GM23248 (cell line): ENCODE measurements at places on chromosomes 2 and 18. TPM values are rescaled to one million over a fixed set of nuclear protein-coding genes. Genes with fewer than 3 reads are reported as not detected.
A peak's percentile ranks its signal among the peaks of the same experiment; 100 is the strongest.

Gene KCNJ13
- polyA plus RNA-seq: 0.16 and 0.21 TPM in 2 replicates

Gene DLGAP1
- 0.13 and 0.29 TPM in 2 replicates for polyA plus RNA-seq

Gene COMMD1
- 71.9 and 74.2 TPM in 2 replicates for polyA plus RNA-seq

Gene ANKRD30BL
- polyA plus RNA-seq: not detected in 2 replicates

Gene CACNB4
- 0.05 TPM in 1 of 2 replicates, not detected in the other for polyA plus RNA-seq

GRCh38 chr18:34867520-34867919, 157.4 kb downstream of the DTNA start:
- peak; percentile 1 for DNase-seq
- H3K36me3 ChIP-seq: no peaks in the 10 kb centered on the region
- H3K27ac ChIP-seq: no peak overlapping the region
- no peak overlapping the region for H3K4me3 ChIP-seq
- H3K27me3 ChIP-seq: no peaks in the 10 kb centered on the region

- H3K27ac ChIP-seq: no peak overlapping the region
- H3K27me3 ChIP-seq: no peaks in the 10 kb centered on the region
- H3K36me3 ChIP-seq: no peaks in the 10 kb centered on the region; the same call in 1 of the 2 replicates
Observed at GRCh38 chr18:48605408-48605845, 66.6 kb downstream of the CTIF start.

DNA sequence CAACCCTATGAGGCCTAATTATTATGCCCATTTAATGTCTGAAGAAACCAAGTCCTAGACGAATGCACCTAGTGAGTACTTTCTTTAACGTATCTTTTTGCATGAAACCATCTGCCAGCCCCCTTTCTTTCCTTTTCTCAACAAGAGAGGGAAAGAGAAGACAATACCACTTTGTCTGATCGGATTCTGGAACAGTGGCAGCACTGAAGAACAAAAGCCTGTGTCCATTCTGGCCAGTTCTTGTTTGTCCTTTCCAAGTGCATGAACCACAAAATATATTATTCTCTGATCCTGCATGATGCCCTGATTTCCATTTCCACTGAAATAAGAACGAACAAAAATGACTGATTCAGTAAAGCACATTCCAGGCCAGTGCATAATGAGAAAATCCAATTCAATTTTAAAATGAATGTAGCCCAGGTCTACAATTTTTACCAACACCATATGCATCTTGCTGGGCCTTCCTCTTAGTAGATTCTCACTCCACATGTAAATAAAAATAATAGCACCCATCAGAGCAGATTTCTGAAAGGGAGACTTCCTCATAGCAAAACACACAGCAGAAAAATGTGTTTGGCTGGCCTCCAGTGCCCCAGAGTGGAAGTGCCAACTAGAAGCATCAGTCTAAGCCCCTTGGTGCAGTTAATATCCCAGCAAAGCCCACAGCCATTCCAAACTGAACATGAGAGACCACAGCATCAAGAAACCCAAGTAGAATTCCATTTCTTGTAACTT, 422.6 kb upstream of the ID2 start:
- no peak for DNase-seq
- H3K4me1 ChIP-seq: no peaks in the 10 kb centered on the region

GRCh38 chr2:188668017-188668680, 306.0 kb upstream of the COL3A1 start:
- 0 out of 2 replicates have a peak overlapping the region, but pooled peaks have one; percentile 13 for H3K4me3 ChIP-seq
- peaks cover 26% of the 10 kb centered on the region for H3K4me1 ChIP-seq
- H3K36me3 ChIP-seq: no peaks in the 10 kb centered on the region
- H3K27me3 ChIP-seq: no peaks in the 10 kb centered on the region
- peak overlapping the region; percentile 21; the same call in 1 of the 2 replicates for H3K27ac ChIP-seq
- DNase-seq: peak; percentile 80

- H3K36me3 ChIP-seq: no peaks in the 10 kb centered on the region
- H3K4me3 ChIP-seq: peak overlapping the region; percentile 85
- DNase-seq: peak; percentile 79
- peaks cover 12% of the 10 kb centered on the region for H3K4me1 ChIP-seq
Observed at GRCh38 chr2:27407798-27408491, 1.4 kb downstream of the PPM1G start.

DNA sequence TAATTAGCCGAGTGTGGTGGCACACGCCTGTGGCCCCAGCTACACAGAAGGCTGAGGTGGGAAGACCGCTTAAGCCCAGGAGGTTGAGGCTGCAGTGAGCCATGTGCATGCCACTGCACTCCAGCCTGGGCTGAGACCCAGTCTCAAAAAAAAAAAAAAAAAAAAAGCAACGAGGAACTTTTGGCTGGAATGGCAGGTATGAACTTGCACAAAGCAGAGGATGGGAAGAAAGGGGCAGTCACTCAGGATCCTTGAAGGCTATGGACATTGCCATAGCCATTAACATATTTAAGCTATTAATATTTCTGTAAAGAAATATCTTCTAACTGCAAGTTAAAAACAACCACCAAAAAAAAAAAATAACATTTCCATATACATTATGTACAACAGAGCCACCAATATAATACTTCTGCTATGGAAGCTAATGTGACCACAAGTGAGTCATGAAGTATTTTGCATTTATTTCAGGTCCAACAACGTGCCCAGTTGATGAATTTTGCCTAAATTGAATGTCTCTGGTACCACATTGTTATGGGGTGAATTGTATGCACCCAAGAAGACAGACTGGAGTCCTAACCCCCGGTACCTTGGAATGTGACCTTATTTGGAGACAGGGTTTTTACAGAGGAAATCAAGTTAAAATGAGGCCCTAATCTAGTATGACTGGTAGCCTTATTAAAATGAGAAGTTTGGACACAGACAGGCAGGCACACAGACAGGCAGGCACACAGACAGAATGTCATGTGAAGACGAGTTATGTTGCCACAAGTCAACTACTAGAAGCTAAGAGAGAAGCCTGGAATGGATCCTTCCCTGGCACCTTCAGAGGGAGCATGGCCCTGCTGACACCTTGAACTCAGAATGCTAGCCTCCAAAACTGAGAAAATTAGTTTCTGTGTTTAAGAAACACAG, 102.8 kb downstream of the RBMS1 start:
- H3K4me3 ChIP-seq: peak overlapping the region; percentile 3; the same call in 1 of the 2 replicates
- H3K27ac ChIP-seq: peak overlapping the region; percentile 96
- no peaks in the 10 kb centered on the region for H3K36me3 ChIP-seq
- H3K27me3 ChIP-seq: no peaks in the 10 kb centered on the region
- peak; percentile 77 for DNase-seq
- H3K4me1 ChIP-seq: peaks cover 92% of the 10 kb centered on the region

GRCh38 chr2:143717053-143717452, 587.8 kb downstream of the ARHGAP15 start:
- H3K36me3 ChIP-seq: no peaks in the 10 kb centered on the region
- peak overlapping the region; percentile 44 for H3K4me3 ChIP-seq
- H3K4me1 ChIP-seq: 0 out of 2 replicates have a peak, but pooled peaks cover 12% of the 10 kb centered on the region
- no peak overlapping the region for H3K27ac ChIP-seq

DNA sequence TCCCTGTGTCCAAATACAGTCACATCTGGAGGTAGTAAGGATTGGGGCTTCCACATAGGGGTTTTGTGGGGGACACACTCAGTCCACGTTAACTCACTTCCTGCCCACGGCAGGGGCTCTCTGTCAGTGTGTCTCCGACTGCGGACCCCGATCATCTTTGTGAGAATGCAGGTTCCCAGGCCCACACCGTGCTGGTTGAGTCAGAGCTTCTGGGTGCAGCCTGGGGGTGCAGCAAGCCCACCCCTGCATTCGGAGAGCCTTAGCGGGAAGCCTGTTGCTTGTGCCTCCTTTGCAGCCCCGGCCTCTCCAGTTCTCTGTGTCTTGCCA, 28.0 kb downstream of the HPCAL1 start:
- DNase-seq: no peak
- H3K36me3 ChIP-seq: no peaks in the 10 kb centered on the region
- H3K4me3 ChIP-seq: peak overlapping the region; percentile 34
- H3K4me1 ChIP-seq: peaks cover 16% of the 10 kb centered on the region
- H3K27ac ChIP-seq: peak overlapping the region; percentile 75

- H3K27me3 ChIP-seq: no peaks in the 10 kb centered on the region
- H3K4me3 ChIP-seq: peak overlapping the region; percentile 62; the same call in 1 of the 2 replicates
- peak; percentile 29 for DNase-seq
- H3K4me1 ChIP-seq: peaks cover 35% of the 10 kb centered on the region
Observed at GRCh38 chr2:54772531-54772930, 49.1 kb downstream of the EML6 start.
